ENCODE measurements at places on chromosomes 3 and 15.

GRCh38 chr3:13513051-13513912, 33.2 kb downstream of the HDAC11 start:
- DNase-seq: no peak

DNA sequence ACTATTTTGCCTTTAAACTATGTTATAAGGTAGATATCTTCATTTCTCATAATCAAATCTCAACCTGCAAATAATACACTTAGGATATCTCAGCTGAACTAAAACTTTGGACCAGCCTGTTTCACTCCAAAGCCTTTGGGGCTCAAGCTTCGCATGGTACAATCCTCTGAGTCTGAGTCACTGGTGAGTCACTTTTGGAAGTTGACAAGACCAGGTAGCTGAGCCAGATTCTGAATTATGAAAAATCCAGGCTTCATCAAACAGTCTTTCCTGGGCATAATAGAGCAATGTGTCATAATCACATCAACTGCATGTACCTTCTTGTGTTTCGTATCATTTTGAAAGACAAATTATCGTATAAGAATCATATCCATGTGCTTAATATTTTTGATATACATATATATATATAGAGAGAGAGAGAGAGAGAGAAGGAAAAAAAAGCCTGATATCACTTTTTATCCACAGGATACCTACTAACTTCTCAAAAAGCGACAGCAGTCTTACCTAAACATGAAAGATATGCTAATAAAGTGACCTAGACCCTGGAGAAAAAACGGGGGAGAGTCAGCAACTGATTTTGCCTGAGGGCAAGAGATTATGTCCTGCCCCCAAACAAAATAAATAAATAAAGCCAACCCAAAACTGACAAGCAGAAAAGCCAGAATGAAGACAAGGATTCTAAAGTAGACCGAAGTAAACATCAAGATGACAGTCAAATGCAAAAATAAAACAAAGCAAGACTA, 263.9 kb upstream of the TGFBR2 start:
- no peak for DNase-seq

DNA sequence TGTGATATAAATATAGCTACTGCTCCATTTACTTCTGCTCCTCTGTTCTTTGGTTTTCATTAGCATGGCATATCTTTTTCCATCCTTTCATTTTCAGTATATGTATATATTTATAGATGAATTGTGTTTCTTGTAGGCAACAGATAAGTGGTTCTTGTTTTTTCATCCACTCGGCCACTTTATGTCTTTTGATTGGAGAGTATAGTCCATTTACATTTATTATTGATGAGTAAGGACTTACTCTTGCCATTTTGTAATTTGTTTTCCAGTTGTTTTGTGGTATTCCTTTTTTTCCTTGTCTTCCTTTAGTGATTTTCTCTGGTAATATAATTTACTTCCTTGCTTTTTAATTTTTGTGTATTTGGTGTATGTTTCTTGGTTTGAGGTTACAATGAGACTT, 26.8 kb upstream of the COPB2 start:
- no peak for DNase-seq

DNA sequence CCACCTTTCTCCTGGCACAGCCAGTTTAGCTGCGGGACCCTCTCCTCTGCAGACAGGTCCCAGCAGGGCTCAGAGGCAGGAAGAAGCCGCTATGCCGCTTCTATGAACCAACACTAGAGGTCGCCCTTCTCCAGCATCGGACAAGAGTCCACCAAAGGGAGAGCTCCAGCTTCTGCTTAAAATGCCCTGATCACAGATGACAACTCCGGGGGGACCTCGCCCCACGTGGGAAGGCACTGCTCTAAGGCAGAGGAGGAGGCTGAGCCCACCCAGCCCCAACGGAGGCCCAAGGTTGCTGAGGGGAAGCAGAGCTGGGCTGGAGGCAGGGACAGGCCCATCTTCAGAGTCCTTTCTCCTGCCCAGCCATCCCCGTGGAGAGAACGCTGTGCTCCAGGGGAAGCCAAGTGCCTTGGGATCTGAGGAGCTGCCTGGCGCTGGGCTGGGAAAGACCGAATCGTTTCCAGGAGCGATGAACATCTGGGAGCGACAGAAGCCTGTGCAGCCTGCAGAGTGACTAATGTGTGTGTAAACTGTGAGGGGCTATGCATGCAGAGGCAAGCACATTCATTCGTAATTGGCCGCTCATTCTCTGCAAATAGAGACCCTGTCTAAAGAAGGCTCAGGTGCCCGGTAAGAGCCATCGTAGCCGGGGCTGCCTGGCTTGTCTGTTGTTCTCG, 43.5 kb upstream of the BDH1 start:
- peak; percentile 56 for DNase-seq

GRCh38 chr3:42262525-42262924, 3.5 kb downstream of the CCK start:
- no peak for DNase-seq

DNA sequence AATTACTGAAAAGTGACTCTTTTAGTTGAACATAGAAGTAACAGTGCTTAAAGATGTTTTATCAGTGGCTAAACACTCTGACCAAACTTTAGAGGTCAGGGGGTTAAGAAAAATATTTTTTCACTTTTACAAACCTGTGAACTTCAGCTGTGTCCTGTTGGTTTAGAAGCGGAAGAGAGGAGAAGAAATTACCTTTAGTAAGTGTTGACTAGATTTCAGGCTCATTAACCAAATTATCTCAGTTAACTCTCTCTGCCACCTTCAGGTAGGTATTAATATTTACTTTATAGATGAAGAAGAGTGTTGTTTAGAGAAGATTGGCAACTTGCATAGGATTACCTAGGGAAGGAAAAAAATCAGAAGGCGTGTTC, 151.9 kb upstream of the CMC1 start:
- DNase-seq: no peak

GRCh38 chr3:177104299-177104992, 92.8 kb downstream of the TBL1XR1 start:
- DNase-seq: no peak

DNA sequence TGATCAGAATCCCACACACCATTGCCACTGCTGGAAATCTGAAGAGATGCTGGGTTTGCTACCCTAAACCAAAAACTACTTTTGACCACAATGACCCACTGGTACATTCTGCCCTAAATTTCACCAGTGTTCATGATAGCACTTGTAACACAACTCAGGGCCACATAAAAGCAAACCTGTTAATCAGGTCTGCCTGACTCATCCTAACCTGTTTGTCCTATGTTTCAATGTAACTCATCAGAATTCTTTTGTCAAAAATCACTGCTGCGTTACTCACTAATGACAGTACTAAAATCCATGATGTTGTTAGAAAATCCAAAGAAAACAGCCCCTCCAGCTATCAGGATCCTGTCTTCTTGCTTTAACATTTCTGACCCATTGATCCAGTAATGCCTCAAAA, 55.6 kb upstream of the XCR1 start:
- no peak for DNase-seq

DNA sequence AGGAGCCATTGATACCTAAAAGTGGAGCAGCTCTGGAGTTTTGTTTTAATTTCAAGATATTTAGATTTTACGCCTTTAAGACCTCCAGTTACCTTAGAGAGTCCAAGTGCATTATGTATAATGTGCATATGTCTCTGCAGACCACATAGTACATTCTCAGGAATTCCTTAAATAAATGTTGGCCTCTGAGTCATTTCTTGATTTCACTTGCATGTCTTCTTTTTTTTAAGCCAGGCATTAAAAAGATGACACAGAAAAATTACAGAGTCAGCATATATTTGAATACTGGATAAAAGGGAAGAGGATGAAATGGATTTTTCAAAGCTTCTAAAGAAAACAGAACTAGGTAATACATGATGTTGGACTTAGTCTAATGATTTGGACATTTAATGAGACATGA, 125.2 kb downstream of the TMCO5A start:
- DNase-seq: no peak

GRCh38 chr15:28946803-28947202, 61.0 kb downstream of the APBA2 start:
- no peak for DNase-seq

DNA sequence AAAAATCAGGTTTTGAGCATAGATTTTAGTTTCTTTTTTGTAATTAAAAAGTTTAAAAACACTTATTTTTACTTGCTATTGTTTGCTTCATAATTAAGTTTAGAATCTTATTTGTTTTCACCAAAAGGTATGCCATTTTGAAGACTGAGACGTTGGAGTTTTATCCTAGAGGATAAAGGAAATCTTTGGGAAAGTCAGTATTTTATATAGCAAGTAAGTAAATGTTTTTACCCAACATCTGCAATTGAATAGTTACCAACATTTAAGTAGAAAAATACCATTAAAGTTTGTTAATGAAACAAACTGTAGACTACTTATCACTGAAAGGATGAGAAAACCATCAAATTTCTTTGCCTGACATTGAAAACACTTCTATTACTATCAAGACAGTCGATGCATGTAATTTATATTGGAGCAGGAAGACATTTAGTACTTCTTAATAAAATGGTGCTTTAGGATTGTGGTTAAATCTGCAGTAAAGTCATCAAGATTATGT, 14.0 kb upstream of the CHD2 start:
- no peak for DNase-seq

DNA sequence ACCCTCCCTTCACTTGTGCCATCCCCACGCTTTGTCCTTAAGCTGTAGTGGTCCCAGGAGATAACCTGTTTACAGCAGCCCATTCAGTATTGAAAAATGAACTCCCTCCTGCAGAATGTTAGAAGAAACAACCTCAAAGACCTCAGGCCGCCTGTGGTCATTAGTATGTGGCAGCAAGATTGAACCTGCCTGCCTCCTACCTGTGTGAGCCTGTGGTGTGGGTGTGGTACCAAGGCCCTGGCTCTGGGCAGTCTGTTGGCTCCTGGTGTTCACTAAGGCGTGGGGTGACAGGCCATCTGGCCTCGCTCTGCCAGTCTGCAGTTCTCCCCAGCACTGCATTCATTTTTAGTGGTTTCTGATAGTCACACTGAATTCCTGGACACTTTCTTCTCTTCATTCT, 21.0 kb downstream of the LSM3 start:
- no peak for DNase-seq

- no peak for DNase-seq
Measured at GRCh38 chr3:72942427-72942826, 54.2 kb upstream of the PPP4R2 start.

GRCh38 chr3:72043204-72044133, 258.5 kb upstream of the PROK2 start:
- no peak for DNase-seq

- DNase-seq: no peak
Measured at GRCh38 chr15:74807282-74807681, 5.4 kb upstream of the LMAN1L start.

- DNase-seq: no peak
Measured at GRCh38 chr3:54698054-54698453, 229.8 kb downstream of the LRTM1 start.

- peak; percentile 87 for DNase-seq
Measured at GRCh38 chr3:186108941-186109865, at the start of gene ETV5. ETV5 (minus strand) TSS chr3:186109089; CDS start chr3:186105868, 3,221 bp downstream.

DNA sequence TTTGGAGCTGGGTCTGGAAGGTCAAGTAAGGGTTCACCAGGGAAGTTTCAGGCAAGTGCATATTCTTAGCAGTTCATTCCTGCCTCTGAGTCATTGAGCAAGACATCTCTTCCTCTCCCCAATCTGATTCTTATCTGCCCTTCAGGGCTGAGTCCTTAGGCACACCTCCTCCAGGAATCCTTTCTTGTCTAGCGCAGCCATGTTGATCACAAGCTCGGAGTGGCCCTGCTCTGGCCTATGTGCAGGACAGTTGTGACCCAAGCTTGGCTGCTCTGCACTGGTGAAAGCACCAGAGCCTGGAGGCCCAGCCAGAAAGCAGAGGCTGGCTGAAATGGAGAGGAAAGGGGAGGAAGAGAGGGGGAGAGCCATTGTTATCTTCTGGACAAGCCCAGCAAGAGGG, 30.9 kb upstream of the MRPS22 start:
- DNase-seq: no peak

DNA sequence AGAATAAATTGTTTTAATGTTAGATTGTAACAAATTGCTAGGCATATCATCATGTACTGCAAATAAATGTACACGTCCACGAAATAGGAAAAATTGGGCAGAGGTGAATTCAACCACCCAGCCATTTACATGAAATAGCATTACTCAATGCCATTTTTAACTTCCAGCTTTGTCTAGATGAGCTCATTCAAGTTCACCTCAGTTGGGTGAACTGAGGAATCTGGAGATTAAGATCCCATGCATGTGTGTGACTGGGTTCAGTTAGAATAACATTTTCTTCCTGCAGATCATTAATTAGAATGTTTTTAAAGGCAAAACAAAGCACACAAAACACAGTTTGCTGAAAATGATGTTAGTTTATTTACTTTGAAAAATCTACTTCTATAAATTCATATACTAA, 767.8 kb upstream of the GOLIM4 start:
- DNase-seq: no peak

DNA sequence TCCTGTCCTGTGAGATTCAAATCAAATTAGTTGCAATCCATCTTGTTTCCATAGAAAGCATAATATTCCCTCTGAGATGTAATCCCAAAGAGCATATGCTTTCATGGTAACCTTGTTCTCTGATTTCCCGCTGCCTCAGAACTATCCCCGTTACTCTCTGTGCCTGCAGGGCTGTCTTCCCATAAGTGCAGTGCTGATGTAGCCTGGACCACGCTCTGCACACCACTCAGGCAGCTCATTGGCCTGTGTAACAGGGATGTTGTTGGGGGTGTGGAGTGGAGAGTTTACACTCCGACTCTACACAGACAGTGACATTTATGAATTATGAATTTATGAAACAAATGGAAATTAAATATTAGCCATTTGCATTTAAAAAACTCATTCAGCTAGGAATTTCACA, 33.6 kb upstream of the CNTN3 start:
- no peak for DNase-seq

- DNase-seq: no peak
Measured at GRCh38 chr3:59189939-59190338, 140.1 kb upstream of the CFAP20DC start.

DNA sequence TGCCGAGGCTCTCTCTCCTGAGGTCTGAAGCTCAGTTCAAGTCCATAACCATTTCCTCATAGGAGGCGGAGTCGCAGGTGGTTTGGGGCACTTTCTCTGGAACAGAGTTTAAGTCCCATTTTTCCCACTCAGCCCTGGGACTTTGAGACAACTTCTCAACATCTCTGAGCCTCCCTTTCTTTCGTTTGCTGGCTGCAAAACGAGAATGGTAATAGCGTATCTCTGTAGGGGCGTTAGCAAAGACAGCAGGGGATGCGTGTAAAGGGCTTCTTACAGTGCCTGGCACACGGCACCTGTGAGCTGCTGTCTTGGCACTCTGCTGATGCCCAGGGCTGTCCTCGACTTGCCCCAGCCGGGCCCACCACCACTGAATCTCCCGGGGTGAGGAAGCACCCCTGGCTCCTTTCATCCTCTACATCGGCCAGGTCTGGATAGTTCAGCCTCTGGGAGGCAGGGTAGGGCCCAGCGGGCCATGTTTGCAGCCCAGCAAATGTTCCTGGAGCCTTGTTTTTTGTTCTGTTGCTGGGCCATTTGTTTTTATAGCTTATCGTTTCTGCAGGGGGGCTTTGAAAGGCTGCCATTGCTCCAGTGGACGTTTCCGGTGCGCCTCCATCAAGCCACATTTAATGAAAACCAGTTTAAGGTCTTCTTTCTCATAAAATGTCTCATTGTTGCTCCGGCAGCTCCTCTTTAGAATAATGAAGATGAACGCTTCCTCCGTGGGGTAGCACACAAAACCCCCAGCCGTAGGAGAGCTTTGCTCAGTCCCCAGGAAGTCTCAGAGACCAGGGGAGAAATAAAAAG, 60.0 kb upstream of the WNT5A start:
- no peak for DNase-seq
